ENCODE measurements at places on chromosomes 16 and 17. TPM values are rescaled to one million over a fixed set of nuclear protein-coding genes. Genes with fewer than 3 reads are reported as not detected.

- H3K4me1 ChIP-seq: peaks cover 7% of the 10 kb centered on the region
- H3K4me3 ChIP-seq: no peak overlapping the region
- H3K36me3 ChIP-seq: peaks cover 44% of the 10 kb centered on the region
- no peaks in the 10 kb centered on the region for H3K27me3 ChIP-seq
Measured at GRCh38 chr16:66942981-66943380, 7.7 kb downstream of the CES2 start.

GRCh38 chr16:11639925-11640899 is 28.0 kb upstream of the SNN start:
- peaks cover 24% of the 10 kb centered on the region for H3K4me1 ChIP-seq
- no peak for DNase-seq
- no peaks in the 10 kb centered on the region for H3K27me3 ChIP-seq
- no peak overlapping the region for H3K4me3 ChIP-seq

CYB5B gene
- total RNA-seq: 53.2 TPM

EVPLL gene
- 1.7 TPM for total RNA-seq

SEZ6L2 gene
- total RNA-seq: 12.2 TPM

DNA sequence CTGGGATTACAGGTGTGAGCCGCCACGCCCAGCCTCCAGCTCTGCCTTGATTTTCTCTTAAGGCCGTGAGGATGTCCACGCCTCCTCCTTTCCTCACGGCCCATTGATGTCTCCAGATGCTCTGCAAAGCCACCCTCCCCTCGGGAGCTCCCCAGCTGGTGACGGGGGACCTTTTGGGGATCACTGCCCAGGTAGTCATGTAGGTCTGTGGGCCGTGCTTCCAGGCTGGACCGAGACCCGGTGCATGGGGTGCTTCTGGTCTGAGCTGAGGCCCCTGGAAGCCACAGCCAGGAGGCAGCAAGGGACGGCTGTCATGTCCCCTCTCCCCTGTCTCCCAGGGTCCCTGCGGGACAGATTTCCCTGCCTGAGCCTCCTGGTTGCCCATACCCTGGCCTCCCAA is 277.8 kb downstream of the SEC14L1 start:
- H3K36me3 ChIP-seq: no peaks in the 10 kb centered on the region
- no peak for DNase-seq
- H3K27me3 ChIP-seq: no peaks in the 10 kb centered on the region

DNA sequence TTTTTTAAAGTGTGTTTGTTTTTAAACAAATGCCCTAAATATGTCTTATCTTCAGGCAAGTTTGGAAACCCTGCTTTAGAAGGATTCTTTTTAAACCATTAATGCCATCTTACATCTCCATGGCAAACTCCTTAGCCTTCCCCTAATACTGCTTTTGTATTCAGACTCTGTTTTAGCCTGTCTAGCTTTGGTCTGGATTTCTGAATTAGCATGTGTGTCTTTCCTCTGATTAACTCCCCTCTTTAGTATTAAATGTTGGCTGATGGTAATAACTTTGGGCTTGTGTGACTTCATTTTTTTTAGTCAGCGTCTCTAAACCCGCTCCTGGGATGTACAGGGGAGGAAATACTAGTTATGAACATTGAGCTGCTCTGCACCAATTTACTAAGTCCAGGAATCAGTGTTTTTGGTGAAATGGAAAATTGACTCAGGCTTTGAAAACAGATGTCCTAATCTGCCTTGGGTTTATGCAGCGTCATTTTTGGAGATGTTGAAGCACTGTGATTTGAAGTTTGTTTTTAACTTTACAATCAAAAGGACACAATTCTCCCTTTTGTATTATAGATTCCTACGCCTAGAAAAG is 22.2 kb downstream of the WIPF2 start:
- peaks cover 27% of the 10 kb centered on the region for H3K4me1 ChIP-seq
- H3K4me3 ChIP-seq: no peak overlapping the region
- no peak overlapping the region for H3K27ac ChIP-seq
- DNase-seq: no peak
- no peaks in the 10 kb centered on the region for H3K36me3 ChIP-seq
- no peaks in the 10 kb centered on the region for H3K27me3 ChIP-seq

CDH15 gene
- 0.81 TPM for total RNA-seq

- peaks cover 35% of the 10 kb centered on the region for H3K4me1 ChIP-seq
- no peaks in the 10 kb centered on the region for H3K27me3 ChIP-seq
- H3K36me3 ChIP-seq: peaks cover 22% of the 10 kb centered on the region
- H3K27ac ChIP-seq: peak overlapping the region; percentile 78
- peak; percentile 78 for DNase-seq
Measured at GRCh38 chr17:82892899-82893565, 53.2 kb upstream of the ZNF750 start.

PSMD12 gene
- 19.9 TPM for total RNA-seq

DNA sequence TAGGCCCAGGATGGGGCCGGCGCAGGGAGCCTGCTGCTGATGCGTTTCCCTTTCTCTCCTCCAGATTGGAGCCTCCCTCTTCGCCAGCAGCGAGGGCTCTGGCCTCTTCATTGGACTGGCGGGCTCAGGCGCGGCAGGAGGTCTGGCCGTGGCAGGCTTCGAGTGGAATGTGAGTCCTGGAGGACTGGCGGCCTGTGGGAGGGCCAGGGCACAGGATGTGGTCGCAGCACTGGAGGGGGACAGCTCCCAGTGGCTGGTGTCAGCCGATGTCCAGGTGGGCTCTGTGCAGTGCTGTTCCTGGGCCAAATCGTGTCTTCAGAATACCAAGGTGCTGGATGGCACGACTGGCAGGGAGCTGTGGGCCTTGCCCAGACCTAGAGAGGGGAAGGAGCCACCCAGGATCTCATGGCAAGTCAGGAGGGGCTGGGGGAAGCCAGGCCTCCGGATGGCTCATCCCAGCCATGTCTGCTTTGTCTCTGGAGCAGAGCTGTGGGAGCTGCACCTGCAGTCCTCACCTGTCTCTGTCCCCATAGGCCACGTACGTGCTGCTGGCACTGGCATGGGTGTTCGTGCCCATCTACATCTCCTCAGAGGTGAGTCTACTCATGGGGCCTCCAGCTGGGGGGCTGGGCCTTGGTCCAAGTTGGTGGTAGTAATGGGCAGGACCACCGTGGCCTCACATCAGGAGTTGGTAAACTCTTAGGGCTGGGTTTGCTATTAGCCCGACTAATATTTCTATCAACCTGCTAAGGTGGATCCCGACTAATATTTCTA is 7.3 kb downstream of the SLC5A10 start:
- no peak overlapping the region for H3K4me3 ChIP-seq
- no peaks in the 10 kb centered on the region for H3K27me3 ChIP-seq
- no peaks in the 10 kb centered on the region for H3K36me3 ChIP-seq
- DNase-seq: no peak
- no peaks in the 10 kb centered on the region for H3K4me1 ChIP-seq

GRCh38 chr17:76948726-76949342 is 80.6 kb downstream of the MGAT5B start:
- no peak for DNase-seq
- no peaks in the 10 kb centered on the region for H3K36me3 ChIP-seq
- no peak overlapping the region for H3K27ac ChIP-seq
- no peaks in the 10 kb centered on the region for H3K4me1 ChIP-seq
- H3K27me3 ChIP-seq: no peaks in the 10 kb centered on the region

DNA sequence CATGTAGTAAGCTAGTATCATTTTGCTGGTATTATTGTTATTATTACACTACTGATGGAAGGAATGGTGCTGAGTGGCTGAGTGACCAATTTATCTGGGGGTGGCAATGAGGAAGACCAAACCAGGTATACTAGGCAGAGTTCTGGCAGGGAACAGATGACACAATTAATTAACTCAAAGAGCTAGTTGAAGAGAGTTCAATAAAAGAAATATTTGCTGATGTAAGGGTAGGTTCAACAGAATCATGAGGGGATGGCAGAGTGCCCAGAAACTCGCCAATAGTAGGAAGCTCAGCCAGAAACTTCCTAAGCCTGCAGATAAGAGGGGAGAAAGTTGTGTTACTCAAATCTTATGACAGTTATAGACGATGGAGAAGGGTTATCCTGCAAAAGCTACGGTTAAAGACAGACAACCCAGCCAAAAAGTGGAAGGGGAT is 352.5 kb downstream of the KCNJ2 start:
- peaks cover 7% of the 10 kb centered on the region for H3K4me1 ChIP-seq
- H3K27me3 ChIP-seq: no peaks in the 10 kb centered on the region
- no peaks in the 10 kb centered on the region for H3K36me3 ChIP-seq
- H3K27ac ChIP-seq: no peak overlapping the region

DNA sequence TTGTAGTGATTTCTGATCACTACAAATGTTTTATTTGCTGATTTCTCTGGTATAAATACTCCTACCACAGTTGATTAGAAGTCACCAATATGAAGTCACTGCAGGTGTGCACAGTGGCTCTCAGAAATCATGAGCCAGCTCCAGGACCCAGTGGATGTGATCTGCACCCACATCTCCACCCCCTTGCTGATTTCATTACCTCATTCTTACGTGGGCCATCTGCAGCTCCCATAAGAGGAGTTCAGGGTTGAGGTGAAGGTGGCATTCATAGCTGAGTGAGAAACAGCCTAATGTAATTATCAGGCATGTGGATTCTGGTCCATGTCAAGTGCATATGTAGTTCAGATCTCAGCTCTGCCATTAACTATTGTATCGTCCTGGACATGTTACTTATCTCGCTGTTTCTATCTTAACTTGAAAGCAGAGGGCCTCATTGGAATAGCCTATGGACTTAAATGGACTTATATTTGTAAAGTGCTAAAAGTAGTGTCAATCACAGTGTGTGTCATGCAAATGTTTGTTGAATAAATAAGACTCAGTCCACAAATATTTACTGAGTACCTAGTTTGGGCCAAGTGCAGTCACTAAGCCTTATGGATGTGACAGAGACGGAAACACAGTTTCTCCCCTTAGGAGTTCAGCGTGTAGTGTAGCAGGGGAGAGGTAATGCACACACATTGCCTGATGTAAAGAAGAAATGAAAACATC is 40.7 kb upstream of the ZKSCAN2 start:
- DNase-seq: no peak
- no peaks in the 10 kb centered on the region for H3K36me3 ChIP-seq
- no peak overlapping the region for H3K27ac ChIP-seq
- no peaks in the 10 kb centered on the region for H3K4me1 ChIP-seq

All from upper lobe of left lung (tissue), 6 donors.